ENCODE measurements at places on chromosomes 5 and 9.
A peak's percentile ranks its signal among the peaks of the same experiment; 100 is the strongest.

DNA sequence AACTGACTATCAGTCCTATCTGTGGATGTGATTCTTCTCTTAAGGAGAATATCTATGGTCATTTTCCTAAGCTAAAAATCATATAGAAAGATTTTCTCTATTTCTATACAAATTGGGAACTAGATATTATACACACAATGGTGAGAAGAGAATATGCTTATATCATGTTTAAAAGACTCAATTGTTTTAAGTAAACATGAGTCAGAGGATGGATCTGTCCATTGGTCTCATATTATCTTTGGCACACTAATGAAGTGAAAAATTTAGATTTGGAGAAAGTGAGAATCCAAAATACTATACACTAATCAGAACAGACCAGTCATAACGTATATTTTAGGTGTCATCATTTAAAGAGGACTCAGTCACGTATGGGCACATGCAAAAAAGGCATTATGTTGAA lies 16.5 kb upstream of the SPINK14 start:
- DNase-seq: no peak

DNA sequence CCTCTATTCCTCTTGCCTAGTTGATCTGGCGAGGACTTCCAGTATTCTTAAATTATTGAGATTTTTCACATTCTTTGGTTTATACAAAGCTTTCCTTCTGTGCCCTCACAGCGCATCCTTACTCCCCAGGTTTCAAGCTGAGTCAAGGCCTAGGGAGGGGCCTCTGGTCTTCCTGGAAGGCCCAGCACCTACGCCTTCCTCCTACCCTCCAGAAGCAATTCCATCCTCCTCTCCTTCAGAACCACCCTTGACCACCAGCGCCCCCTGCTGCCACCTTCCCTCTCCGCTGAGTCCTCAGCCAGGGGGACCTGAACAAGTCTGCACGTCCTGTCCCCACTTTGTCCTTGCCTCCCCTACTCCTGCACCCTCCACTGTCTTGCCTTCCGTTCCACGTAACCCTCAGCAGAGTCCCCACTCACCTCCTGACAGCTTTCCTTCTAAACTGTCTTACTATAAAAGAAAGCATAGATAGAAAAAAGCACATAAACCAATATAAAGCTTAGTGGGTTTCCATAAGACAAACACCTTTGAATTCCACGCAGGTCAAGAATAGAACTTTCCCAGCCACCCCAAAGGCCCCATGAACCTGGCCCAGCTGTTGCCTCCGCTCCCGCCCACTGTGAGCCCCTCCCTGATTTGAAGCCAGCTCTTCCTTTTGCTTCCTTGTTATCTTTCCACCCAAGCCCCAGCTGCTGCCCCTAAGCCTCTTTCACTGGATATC lies 63.0 kb upstream of the CTSL start:
- peak; percentile 53 for DNase-seq

DNA sequence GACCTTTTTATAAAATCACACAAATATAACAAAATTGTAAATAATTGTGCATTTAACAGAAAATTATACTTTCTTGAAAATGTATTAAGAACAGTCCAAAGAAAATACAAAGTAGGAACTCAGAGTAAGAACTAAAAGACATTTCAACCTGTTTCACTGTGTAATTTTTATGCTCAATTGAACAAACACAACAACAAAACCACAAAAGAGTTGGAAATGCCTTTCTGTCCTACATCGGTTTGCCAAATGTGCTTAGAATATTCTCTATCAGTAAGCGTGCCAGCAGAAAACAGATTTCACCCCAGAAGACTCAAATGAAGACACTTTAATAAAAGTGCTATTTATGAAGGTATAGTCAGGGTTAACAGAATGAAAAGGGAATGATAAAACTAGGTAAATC lies 592.1 kb downstream of the PRELID2 start:
- DNase-seq: no peak

DNA sequence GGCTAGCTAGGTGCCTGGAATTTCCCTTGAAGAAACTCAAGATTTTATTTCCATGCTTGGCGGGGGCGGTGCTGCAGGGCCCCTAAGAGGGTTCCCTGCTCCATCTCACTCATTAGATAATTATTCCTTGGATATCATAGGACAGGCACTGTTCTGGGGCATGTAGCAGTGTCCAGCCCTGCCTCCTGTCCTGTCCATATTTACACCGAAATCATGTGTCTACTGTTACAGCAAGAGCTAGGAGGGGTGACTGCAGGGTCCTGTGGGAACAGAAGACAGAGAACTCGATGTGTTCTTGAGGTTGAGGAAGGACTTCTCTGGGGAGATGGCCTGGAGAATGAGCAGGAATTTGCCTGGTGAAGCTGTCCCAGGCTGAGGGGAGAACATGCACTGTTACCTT lies 96.6 kb downstream of the CYFIP2 start:
- no peak for DNase-seq

GRCh38 chr5:111151998-111152397 lies 59.9 kb downstream of the WDR36 start:
- no peak for DNase-seq

DNA sequence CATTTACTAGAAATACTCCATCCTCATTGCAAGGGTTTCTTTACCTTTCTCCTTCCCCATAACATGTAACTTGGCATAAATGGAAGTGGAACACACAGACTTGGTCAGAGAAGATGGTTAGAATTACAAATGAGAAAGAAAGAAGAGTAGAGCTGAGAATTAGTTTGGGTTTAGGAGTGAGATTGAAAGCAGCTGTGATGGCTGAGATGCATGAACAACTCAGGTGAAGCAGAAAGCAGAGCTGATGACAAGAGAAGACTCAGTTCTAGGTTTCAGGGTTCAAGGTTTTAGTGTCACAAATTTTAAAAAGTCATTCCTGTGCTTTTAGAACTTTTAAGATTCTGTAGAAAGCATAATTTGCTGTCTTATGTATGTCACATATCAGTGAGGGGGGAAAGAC lies 54.0 kb downstream of the TMEM161B start:
- no peak for DNase-seq

DNA sequence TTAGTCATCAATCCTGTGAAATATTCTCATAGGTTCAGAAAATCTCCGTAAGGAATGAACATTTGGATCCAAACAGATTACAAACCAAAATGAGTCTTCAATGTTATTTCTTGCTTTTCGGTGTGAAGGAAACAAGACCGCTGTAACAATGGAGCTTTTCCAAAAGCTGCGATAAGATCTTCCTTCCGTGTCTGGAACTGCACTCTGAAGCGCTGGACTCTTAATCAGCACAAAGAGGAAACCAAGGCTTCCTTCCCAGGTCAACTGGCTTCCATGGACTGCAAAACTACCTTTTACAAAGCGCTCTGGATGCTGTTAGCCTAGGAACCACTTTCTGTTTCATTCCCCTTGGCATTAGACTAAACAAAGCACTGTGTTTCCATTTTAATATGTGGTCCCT lies 137.9 kb upstream of the BASP1 start:
- DNase-seq: no peak

DNA sequence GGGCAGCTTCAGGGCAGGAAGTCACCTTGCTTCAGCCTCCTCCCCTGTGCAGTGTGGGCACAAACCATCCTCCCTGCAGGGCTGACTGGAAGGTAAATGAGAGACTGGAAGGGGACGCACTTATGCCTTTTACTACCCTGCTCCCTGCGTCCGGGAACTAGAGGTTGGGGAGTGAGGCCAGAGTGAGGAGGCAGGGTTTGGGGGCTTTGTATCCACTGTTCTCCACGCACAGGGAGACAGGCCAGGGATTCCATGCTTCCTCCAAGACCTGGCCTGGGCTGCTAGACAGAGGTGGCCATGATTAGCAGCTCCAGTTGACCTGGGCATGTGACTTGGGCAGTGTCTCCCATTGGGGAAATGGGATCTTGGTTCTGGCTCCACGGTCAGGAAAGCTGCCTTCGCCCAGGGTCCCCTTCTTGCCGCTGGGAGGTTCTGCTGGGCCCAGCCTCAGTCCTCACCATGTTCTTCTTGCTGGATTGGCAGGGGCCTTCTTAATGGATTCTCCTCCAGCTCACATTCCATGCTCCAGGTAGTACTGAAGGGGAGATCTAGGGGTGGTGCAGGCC lies 37.0 kb upstream of the PSD2 start:
- no peak for DNase-seq

GRCh38 chr9:98249771-98250170 lies 5.7 kb downstream of the TBC1D2 start:
- no peak for DNase-seq

DNA sequence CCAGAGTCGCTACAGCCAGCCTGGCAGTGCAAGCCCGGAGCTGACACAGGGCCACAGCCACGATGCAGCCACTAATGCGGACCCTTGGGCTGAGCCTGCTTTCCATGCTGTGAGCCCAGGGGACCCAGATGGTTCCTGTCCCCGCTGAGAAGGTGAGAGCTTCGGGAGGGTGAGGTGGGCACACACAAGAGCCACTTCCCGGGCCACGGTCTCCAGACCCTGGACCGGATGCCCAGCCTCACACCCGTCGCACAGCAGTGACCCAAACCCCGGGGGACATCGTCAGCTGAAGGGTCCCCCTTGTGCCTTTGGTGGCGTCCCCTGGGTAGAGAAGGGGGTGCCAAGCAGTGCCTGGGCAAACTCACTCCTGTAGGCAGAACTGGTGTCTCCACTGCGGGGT lies 13.4 kb downstream of the PAEP start:
- DNase-seq: no peak

DNA sequence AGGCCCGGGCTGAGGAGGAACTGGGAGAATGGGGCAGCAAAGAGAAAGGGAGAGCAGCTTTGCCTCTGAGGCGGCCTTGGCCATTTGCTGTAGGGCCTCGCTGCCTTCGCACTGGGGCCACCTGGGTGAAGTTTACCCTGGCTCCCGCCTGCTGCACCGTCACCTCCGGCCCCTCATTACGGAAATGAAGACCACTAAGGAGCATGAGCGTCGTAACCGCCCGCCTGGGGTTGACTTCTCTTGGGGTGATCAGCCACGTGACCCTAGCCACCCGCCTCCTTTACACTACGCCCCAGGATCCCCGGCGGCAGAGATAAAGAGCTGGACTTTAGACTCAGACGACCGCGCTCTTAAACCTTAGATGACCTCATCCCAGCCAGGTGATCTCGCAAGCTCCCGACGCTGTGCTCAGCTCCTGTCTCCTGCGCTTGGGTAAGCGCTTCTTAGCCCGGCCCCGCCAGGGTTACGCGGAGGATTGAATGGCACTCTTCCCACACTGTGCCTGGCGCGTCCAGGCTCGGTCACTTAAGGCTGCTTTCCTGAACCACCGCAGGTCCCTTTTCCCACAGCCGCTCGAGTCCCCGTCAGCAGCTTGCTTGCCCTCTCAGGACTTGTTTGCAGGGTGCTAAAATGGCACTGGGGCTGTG lies 107.9 kb upstream of the LARP1 start:
- DNase-seq: no peak

DNA sequence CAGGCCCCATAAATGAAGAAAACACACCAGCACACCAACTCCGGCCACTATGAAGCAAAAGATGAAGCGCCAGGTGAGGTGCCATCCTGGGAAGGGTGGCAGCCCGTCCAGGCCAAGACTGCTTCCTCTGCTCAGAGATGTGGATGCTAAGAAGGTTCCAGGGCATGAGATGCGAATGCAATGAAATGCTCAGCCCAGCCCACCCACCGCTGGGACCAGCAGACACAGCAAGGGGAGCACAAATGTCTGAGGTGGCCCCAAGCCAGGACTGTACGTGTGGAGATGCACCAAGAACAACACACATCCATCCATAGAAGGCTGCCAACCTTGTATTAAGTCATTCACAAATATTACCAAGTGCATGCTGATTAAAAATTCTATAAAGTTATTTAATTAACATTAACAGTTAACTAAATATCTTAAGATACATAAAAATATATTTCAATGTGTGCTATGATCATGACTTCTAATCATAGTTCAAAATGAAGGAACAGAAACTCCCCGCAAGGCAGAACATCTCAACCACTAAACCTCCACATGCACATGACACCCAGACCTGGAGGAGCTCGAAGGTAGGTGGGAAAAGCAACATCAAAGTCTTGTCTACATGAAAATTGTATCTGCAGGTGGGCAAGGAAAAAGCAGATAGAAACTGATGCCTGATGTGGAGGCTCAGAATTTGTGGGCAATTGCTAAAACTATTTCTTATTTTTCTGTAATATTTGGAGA lies 43.7 kb downstream of the BICD2 start:
- DNase-seq: no peak

DNA sequence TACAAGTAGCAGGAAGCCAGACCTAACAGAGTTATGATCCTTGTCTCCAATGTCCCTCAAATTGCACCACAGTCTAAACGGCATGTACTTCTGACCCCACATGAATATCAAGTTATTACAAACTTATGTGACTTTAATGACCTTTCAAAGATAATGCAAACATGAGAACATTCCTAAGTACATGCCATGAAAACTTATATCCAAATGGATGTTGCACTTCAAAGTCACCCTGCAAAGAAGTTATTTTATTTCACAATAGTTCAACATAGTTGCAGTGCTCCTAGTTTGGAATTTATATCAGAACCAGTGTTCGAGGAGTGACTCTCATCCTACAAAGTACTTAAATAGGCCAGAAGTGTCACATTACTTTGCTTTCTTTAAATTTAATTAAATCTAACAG lies 41.2 kb upstream of the ITGA1 start:
- DNase-seq: no peak

- no peak for DNase-seq
These were observed 109.7 kb downstream of the TSSK1B start for GRCh38 chr5:113325054-113325453.

DNA sequence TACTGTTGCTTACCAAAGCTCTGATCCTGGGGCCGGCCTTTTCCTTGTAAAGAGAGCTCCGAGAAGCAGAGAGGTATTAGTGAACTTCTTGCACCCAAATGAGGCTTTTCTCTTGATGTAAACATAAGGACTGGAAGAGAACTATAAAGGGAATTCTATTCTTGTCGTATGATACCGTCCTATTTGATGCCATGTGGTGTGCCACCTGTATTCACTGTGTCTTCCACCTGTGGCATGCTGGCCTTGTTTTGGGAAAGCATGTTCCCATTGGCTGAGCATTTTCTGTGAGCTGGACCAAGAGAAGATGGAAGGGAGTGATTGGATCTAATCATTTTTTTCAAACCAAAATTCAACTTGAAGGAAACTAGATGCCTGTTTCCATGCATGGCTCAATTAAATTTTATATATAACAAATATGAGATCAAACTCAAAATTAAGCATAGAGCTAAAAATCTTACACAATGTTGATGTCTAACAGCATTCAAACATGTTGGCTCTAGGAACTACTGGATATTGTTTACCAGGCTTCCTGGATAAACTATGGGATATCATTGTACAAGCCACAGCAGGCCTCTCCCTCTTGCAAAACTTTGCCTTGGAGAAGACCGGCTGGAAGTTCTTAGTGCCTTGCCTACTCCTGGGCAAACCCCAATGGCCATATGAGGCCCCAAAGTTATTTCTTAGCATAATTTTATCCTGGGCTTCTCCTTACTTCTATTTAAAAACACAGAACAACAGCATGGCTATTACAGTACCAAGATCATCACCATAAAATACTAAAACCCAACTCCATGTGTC lies 115.3 kb downstream of the TSSK1B start:
- DNase-seq: no peak

GRCh38 chr5:149586708-149587318 lies 5.5 kb downstream of the ARHGEF37 start:
- DNase-seq: no peak
